Brain pericyte (primary cell): ENCODE measurements at places on chromosomes 4 and X.

DNA sequence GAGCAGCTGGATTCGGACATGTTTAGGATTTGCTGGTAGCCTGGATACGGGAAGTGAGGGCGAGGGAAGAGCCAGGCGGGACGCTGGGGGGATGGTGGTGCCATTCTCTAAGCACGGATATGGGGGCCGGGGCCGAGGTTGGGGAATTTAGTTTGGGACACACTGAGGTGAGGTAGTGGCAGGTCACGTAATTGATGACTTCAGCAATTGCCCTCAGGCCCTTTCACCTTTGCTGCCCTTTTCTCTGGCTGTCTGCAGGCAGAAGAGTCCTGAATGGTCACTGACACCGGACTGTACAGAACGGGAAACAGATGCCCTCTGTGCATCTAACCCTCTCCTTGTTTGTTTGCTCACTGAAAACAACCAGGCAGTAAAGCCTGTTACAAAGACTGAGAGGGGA is 16.9 kb upstream of the HMGB3 start:
- no peak for DNase-seq

- no peak for DNase-seq
Measured at GRCh38 chrX:129686422-129686948, 31.7 kb upstream of the APLN start.

DNA sequence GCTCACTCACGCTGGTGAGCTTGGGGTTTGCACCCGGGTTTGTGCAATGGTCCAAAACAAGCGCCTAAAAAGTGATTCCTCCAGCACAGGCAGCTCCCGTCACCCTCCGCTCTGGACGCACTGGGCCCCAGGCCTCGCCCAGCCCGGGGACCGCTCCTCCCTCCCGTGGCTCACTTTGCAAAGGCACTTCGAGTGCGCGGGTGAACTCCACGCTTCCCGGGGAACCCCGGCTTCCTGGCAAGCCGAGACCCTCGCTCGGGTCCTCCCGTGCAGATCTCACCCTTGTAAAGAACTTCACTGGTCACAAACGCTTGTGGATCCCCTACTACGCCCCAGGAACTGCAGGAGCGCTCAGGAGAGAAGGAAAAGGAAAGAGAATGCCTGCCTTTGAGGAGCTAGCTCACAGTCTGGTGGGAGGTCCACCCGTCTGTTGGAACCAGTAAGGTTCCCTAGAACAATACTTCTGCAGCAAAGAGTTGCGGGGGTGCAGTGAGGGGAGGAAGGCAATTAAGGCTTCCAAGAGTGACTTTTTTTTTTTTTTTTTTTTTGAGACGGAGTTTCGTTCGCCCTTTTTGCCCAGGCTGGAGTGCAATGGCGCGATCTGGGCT is at the start of gene CTPS2:
CTPS2 (minus strand) TSS at position 122 of the 608 bp plus-strand sequence. CDS start 9,767 bp downstream, outside the sequence.
- DNase-seq = no peak

GRCh38 chr4:147102596-147102995 is 156.9 kb upstream of the TTC29 start:
- no peak for DNase-seq

- DNase-seq = no peak
Measured at GRCh38 chr4:118398226-118399090, 45.7 kb upstream of the PRSS12 start.

DNA sequence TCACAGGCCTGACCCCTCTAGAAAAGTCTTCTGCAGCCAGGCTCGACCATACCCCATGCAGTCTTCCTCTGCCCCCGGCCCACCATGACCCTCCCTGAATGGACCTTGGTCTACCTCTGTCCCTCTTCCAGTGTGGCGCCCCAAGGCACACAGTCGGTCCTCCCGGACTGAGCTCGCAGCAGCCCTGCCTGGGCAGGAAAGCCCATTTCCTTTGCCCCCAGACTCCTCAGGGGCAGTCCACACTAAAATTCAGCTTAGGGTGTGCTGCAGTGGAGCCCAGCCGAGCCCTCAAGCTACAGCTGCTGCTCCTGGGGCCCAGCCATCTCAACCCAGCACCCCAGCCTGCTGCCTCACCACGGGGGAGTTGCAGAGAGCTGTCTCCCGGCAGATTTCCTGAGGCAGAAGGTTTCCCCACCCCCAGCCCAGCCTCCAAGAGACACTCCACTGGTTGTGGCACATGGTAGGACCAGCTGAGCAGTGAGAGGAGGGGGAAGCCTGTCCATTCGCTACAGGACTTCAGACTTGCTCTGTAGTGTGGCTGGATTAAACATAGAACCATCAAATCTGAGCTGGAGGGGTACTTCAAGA is 37.5 kb upstream of the IQSEC2 start:
- DNase-seq = no peak

- no peak for DNase-seq
Measured at GRCh38 chr4:124640022-124640730, 72.4 kb downstream of the ANKRD50 start.

DNA sequence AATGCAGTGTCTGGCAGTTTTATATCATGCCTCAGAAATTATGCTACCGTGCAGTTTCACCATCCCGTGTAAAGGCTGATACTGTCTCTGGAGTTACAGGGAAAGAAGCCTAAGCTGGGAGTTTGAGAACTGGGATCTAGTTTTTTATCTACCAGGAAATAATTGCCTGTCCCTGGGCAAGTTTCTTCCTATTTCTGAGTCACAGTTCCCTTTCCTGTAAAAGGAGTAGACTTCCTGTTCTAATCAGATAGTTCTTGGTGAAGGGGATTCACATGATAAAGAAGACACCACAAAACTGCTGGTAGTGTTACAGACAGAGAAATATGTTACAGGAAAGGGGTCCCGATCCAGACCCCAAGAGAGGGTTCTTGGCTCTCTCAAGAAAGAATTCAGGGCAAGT is 17.1 kb downstream of the HERC3 start:
- no peak for DNase-seq

DNA sequence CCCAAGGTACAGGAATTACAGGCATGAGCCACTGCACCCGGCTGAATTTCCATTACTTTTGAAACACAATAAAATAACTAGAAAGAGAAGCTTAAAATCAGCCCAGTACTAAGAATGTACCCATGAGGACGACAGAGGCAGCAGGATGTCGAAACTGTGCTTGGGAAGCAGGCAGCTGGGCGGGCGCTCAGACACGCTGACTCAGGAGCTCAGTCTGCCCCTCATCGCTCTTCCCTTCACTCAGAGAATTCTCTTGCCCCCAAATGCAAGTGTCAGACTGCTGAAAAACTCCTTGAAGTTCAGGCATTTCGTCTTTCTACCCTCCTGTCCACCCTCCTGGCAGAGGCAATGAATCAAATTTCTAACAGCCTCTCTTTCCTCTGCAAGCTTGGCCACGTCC is 41.0 kb upstream of the CDKN2AIP start:
- no peak for DNase-seq

DNA sequence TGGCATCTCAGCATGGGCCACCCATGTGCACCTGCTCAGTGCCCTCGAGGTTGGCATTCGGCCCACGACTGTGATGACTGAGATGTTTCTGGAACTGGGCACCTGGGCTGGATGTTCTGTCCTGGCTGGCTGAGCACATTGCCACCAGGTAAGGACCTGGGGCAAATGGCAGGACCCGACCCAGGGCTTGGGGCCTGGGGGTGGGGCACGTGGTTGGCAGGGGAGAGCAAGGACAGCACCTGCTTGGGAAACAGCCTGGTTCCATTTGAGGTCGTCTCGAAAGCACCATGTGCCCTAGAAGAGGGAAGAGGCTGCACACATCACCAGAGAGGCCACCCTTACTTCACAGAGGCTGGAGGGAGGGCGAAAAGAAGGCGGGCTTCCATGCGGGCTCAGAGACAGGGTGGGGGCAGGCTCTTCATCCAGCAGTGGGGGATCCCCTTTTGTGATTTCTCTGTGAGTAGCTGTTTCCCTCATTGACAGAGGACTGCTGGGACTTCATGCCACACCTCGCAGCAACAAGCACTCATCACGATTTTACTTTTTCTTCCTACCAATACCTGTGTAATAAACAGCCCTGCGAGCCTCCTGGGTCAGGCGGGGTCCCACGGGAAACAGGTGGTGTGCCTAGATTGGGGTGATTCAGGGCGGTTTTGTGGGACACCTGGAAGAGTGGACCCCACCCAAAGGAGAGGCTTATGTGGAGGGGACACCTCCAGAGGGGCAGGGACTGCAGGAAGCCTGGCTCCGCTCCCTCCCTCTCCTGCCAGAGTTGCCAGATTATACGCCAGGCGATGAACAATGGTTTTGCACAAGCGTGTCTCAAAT is 12.0 kb downstream of the TMEM187 start:
- DNase-seq = no peak

DNA sequence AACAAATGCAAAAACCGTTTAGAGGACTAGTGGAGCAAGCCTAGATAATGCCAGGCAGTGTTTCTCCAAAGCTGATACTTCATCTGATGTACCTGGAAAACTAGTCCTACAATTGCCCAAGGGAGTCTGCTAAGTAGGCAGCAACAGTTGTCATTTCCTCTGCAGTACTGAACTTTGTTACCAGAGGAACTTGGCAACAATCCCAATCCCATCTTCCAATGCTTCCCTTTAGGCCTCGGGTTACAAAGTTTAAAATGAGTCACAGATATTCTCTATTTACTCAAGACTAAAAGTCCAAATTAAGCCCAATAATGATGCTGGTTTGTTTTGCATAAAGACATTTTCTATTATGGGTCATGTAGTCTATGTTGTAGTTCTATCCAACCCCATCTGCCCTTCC is 120.0 kb upstream of the GLRA2 start:
- no peak for DNase-seq

DNA sequence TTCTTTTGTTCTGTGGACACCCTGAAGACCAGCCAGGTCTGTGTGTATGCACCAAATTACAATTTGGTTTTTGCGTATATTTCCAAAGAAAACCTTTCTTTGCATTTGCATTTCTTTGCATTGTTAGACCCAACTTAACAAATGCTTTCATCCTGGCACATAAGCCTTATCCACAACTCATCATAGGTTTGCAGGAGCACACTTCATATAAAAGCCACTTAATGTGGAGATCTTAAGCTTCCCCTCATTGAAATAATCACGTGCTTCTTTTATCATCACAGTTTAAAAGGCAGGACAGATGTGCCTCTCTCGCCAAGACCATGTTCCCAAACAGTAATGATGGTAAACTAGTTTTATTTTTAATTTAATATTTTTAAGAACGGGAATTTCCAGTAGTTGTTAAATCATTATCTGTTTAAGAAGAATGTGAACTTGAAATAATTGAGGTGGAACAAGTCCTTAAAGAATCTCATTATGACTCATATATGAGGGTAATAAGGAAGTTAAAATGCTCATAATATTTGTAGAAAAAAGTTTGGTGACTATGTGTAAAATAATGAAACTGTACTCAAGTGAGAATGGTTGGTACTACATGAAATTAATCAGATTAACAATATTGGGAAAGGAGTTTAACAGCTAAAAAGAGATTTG is 65.5 kb downstream of the GLRA3 start:
- DNase-seq = no peak

DNA sequence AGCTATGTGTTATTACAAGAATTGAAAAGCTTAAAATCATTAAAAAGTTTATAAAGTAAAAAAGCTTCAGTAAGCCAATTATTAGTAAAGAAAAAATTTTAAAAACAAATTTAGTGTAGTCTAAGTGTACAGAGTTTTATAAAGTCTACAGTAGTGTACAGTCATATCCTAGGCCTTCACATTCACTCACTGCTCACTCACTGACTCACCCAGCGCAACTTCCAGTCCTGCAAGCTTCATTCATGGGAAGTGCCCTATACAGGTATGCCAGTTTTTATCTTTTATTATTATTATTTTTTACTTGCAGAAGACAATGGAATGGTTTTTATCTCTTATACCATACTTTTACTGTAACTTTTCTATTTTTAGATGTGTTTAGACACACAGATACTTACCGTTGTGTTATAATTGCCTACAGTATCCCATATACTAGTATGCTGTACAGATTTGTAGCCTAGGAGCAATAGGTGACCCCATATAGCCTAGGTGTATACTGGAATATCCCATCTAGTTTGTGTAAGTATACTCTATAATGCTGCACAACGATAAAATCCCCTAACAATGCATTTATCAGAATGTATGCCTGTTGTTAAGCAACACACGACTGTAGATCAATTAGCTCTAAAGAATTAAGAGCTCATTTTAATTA is 230.7 kb downstream of the DCLK2 start:
- no peak for DNase-seq

DNA sequence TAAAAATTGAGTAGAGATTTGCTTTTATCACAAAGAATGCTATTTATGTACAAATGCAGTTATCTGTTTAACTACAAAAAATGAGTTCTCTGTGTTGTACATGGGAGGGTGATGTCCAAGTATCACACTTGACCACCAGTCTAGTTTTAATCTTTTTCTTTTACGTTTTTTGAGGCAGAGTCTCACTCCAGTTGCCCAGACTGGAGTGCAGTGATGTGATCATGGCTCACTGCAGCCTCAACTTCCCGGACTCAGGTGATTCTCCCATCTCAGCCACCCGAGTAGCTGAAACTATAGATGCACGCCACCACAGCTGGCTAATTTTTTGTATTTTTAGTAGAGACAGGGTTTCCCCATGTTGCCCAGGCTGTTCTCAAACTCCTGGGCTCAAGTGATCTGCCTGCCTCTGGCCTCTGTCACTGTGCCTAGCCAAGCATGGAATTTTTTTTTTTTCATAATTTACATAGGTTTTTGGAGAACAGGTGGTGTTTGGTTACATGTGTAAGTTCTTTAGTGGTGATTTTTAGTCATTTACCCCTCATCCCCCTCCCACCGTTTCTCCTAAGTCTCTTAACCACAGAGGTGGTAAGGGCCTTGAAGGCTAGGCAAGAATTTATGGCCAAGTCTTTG is 47.9 kb upstream of the RPA4 start:
- DNase-seq = no peak

GRCh38 chr4:55330241-55330640 is 15.8 kb upstream of the SRD5A3 start:
- DNase-seq = no peak

DNA sequence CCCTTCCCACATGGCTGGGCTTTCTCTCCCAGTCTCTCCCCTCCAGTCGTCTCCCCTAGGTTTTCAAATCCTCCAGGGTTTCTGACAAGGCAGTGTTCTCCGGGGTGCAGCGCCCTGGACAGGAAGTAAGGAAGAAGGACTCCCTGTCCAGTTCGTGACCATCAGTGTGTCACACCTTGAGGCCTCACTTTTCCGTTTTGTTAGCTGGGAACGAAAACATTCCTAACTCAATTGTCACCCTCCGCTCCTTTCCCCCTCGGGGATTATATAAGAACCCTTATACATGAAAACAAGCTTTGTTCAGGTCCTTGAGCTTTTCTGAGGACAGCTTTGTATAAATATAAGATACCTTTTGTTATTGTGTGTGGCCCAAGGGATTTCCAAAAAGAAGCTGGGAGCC is 92.1 kb downstream of the KDR start:
- no peak for DNase-seq

- DNase-seq = no peak
Measured at GRCh38 chr4:36152735-36153134, 91.6 kb downstream of the ARAP2 start.

GRCh38 chr4:65592089-65592488 is 78.2 kb downstream of the EPHA5 start:
- DNase-seq = no peak

DNA sequence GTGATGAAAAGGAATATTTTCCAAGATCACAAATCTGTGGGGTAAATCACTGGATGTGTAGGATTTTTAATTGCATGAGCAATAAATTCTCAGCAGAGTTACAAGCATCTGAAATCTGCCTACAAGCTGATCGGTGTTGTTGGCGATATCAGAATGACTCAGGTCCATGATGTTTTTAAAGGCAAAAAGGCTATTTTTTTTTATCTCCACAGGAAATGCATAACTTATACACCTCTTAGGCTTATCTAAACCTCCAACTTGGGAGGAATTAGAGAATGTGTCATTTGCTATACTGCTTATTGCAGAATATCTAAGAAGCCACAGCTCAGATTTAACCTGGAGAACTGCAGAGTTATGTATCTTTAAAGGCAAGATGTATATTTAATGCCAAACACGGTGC is 61.6 kb downstream of the KIT start:
- DNase-seq = no peak

- no peak for DNase-seq
Measured at GRCh38 chrX:30893206-30893605, 4.2 kb upstream of the TAB3 start.
